ENCODE measurements at places on chromosomes 16 and 17.
A peak's percentile ranks its signal among the peaks of the same experiment; 100 is the strongest.

- no peak for DNase-seq
Observed at GRCh38 chr17:47636273-47637030, 13.3 kb upstream of the KPNB1 start.

DNA sequence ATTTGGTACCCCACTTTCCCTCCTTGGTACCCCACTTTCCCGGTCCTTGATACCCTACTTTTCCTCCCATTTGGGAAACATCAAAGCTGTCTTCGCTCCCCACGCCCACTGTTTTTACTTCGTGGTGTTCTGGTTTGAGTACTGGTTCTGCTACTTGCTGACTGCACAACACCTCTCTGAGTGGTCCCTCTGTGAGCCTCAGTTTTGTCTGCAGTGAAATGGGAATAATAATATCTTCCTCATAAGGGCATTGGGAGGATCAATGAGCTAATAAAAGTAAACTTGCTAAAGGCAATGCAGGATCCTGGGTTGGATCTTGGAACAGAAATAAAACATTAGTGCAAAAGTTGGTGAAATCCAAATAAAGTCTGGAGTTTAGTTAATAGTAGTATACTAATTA lies 70.0 kb upstream of the CLEC18A start:
- no peak for DNase-seq

DNA sequence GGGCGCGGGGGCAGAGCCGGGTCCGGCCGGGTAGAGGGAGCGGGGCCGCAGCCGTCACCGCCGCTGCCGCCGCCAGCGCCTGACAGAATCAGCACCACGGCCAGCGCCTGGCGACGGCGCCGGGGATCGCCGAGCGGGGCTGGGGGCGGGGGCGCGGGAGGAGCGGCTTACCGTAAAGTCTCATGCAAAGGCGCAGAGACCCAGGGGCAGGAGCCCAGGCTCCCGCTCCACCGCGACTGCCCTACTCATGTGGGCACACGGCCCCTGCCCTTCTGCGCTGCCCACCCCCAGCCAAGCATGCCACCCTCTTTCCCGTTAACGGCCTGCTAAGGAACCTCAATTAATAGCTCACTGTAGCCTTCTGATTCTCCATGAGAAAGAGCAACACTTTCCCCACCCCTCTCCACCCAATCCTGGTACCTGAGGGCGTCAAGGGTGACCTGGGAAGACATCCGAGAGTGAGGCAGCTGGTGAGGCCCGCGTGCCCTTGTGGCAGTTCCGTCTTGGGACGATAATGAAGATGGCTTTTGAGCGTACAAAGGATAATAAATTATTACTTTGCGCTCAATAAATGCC lies at the start of gene SEZ6:
TSS of gene SEZ6 (minus strand) at position 98 of the 576 bp plus-strand sequence. CDS start 164 bp downstream, outside the sequence.
- peak; percentile 38 for DNase-seq

GRCh38 chr16:14249291-14250032 lies 178.3 kb downstream of the MRTFB start:
- peak; percentile 2 for DNase-seq

- DNase-seq, result no peak
Observed at GRCh38 chr16:67053767-67054334, 24.9 kb downstream of the CBFB start.

- no peak for DNase-seq
Observed at GRCh38 chr16:23509782-23510163, 521 bp downstream of the GGA2 start.

DNA sequence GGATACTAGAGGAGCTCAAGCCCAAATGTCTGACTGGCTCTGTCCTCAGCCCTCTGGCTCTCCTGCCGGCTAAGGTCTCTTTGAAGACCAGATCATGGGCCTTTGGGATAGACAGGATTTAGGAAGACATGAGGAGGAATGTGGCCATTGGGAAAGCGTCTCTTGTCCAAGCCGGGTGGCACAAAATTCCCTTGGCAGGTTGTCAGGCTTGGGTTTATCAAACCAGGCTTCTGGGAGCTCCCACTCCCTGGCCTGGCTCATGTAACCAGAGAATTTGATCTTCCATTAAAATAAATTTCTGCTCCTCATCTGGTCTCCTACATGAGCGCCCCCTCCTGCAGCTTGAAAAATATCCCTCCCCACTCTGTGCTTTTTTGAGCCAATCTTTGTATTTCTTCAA lies 71.1 kb downstream of the IRX3 start:
- DNase-seq, result no peak

DNA sequence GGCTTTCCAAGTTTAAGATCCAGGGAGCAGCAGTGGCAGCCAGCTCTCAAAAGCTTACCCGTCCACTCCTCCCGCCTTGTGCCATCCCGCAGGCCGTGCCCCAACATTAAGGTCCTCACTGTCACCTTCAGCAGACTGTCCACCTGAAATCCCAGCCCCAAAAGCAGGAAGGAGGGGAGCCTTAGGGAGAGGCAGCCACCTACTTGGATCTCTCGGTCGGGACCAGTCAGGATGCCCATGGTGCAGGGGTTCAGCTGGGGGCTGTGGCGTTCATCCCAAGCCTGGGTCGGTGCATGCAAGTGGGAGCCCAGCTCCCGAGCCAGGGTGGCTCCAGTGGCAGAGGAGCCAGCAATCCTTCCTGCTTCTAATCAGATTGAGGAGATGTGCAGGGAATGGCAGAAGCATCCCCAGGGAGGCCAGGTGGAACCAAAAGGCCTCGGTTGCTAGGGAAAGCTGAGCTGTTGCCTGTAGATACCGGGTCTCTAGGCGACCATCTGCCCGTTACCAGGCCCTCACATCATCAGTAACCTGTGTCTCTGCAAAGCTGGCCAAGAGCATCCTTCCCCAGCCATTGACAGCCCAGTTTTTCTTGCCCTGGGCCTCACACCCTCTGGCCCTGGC lies 24.6 kb downstream of the CNGB1 start:
- DNase-seq, result no peak

GRCh38 chr17:36602924-36603384 lies 1.6 kb downstream of the MRM1 start:
- DNase-seq, result peak; percentile 24

DNA sequence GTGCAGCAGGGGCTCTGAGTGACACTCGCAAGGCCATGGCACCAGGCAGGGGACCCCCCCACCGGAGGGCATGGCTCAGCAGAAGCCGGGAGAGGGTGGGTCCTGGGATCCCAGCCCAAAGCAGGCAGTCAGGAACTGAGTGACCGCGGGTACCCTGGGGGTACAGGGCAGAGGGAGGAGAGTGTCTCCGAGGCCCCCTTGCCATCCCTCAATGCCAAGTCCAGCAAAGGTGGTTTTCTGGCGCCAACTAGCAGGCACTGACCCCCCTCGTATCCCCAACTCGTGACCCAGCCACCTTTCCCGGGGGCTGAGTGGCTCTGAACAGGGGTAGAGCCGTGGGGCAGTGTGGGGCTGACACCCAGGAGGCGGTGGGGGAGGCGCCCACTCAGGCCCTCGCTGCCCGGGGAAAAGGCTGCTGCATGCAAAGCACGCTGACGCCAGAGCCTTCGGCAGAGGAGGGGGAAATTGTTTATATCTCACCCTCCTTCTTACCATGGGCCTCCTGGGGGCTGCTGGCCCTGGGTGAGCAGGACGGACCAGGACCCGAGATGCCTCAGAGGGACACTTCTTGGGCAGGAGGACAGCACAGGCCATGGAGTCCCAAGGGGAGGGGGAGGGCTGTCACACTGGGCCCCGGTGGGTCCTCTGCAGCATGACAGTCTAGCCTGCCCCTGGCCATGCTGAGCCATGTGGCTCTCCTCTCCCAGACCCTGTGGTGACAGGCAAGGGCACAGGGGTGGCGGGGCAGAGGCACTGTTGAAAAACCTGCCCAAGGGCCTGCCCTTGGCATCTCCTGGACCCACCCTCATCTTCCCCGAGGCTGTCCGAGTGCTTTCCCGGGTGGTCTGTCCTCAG lies 14.6 kb upstream of the ENPP7 start:
- no peak for DNase-seq

DNA sequence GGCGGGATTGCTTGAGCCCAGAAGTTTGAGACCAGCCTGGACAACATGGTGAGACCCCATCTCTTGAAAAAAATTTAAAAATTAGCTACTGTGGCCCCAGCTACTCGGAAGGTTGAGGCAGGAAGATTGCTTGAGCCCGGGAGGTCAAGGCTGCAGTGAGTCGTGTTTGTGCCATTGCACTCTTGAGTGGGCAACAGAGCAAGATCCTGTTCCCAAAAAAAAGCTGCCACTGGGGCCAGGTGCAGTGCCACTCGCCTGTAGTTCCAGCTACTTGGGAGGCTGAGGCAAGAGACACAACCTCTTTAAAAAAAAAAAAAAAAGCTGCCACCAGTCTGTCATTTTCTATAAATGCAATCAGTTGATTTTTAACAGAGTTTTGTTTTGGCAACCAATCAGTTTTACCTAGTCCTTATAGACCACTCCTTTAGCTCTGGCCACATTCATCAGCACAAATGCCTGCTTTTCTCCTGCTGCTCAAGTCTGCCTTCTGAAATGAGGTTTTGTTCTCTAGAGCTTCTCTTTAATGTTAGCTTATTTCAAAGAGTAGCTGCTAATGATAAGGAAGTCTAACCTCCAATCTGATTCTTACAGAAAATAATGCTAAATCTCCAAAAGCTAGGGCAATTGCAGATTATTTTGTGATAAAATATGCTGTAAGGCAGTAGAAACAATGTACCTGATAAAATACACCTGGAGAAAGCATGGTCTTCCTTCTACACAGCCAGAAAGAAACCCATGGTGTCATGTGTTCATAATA lies 64.8 kb downstream of the TUBD1 start:
- no peak for DNase-seq

GRCh38 chr16:81612351-81613163 lies 166.5 kb upstream of the PLCG2 start:
- DNase-seq, result no peak

GRCh38 chr16:57377080-57377841 lies 5.0 kb downstream of the CX3CL1 start:
- no peak for DNase-seq

DNA sequence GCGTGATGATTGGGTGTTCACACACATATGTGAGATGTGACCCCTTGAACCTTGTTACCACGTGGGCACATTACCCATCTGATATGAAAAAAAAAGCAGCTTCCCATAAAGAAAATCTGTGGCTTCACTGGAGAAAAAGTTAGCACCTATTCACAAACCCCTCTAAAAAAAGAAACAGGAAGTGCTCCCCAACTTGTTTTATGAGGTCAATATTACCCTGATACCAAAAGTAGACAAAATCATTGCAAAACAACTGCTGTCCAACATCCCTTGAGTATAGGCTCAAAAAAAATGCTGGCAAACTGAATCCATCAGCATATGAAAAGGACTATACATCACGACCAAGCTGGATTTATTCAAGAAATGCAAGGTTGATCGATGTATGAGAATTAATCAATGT lies 99.7 kb upstream of the RBL2 start:
- DNase-seq, result no peak

DNA sequence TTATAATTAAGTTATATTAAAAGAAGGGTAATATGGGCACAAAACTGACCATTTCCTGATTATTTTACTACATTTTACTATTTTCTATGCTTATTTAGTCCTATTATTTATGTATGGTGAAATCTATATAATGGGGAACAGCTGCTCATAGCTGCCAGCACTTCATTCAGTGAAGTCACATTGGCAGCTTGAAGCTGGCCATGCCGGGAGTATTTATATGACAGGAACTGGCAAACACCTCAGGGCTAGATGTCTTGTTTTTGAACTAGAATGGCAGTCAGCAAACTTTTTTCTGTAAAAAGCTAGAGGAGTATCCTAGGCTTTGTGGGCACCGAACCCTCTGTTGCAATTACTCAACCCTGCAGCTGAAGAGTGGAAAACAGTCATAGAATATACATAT lies 104.1 kb downstream of the CDH13 start:
- no peak for DNase-seq

- no peak for DNase-seq
Observed at GRCh38 chr16:66292241-66292935, 74.1 kb upstream of the CDH5 start.

DNA sequence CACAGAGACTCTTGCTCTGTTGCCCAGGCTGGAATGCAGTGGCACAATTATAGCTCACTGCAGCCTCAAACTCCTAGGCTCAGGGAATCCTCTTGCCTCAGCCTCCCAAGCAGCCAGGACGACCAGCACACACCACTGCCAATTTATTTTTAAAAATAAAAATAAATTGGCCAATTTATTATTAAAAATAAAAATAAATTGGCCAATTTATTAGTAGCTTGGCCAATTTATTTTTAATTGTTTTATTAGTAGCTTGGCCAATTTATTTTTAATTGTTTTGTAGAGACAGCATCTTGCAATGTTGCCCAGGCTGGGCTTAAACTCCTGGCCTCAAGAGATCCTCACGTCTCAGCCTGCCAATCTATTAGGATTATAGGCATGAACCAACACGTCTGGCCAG lies 184.3 kb downstream of the FTO start:
- DNase-seq, result no peak

- DNase-seq, result no peak
Observed at GRCh38 chr17:77831474-77832179, 126.9 kb upstream of the TNRC6C start.

- no peak for DNase-seq
Observed at GRCh38 chr16:48949636-48950035, 332.0 kb downstream of the CBLN1 start.

DNA sequence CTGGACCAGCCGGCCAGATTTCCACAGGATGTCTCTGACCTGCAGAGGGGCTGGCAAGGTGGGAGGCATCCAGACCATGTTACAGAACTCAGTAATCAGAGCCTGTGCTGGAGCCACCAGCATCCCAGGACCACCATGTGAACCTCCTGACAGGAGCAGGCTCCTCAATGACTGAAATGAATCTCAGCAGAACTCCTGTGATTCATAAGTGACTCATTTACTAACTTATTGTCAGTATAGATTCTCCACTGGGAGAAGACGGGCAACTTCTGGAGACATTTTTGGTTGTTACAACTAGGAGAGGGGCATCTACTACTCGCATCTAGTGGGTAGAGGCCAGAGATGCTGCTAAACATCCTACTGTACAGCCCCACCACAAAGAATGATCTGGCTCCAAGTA lies 3.1 kb upstream of the WWOX start:
- DNase-seq, result no peak

GRCh38 chr17:2710803-2711607 lies 559 bp downstream of the CLUH start:
- no peak for DNase-seq

DNA sequence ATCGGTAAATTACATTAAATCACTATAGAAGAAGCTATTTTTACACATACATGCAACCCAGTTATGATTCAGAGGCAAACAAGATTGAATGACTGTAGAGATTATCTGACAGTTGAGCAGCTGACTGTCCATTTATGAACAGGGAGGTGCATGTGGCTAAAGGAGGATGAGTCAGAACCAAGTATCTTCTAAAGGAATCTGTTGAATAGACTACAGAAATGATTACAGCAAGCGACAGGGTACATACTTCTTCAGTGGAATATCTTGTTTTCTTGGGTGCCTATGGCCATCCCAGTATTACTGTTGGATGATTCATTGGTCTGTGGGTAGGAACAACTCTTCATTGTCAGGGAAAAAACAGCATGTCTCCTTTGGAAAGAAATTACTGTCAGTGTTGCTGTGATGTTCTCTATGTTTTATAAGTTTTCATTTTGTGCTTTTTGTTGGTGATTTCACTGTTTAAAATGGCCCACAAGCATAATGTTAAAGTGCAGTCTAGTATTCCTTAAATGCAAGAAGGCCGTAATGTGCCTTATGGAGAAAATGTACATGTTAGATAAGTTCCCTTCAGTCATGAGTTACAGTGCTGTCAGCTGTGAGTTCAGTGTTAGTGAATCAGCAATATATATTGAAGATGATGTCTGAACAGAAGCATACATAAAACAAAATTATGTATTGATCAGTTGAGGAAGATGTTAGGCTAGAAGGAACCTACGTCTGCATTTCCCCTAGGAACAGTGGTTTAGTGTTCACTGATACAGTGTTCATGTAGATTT lies 27.0 kb downstream of the CBFB start:
- no peak for DNase-seq

GRCh38 chr17:50511058-50511457 lies 2.8 kb downstream of the MYCBPAP start:
- DNase-seq, result peak; percentile 15

- no peak for DNase-seq
Observed at GRCh38 chr16:11064202-11064540, 119.8 kb downstream of the CLEC16A start.

Measured in activated CD4-positive, CD25-positive, alpha-beta regulatory T cell (primary cell).